ENCODE measurements at places on chromosomes 13 and 19.
A peak's percentile ranks its signal among the peaks of the same experiment; 100 is the strongest.

- DNase-seq: no peak
These were observed 8.6 kb downstream of the EPN1 start for GRCh38 chr19:55683449-55684261.

DNA sequence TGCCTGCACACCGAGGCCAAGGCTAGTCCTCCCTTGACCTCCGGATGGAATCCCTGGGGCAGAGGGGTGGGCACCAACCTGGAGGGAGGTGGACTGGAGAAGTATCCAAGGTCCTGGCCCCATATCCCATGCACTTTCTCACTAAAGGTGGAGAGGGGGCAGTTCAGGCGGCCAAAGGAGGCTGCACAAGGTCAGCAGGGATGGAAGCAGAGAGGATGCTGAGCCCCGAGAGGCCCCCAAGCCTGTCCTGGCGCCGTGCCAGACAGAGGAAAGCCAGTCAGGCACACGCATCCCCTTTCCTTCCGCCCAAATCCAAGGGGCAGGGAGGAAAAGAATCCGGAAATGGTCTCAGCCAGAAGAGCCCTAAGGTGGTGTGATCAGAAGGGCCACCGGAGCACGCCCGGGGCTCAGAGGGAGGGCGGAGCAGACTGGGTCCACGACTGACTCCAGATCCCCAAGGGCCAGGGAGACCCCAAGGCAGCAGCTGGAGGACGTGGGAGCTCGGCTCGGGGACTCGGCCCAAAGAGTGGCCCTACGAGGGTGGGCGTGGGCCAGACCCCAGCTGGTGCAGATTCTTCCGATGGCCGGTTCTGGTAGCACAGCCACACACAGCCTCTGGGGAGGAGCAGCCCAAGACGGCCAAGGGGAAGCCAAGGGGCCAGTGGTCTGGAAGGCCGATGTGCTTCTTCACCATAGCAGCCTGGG, 60.0 kb downstream of the MLLT1 start:
- no peak for DNase-seq

DNA sequence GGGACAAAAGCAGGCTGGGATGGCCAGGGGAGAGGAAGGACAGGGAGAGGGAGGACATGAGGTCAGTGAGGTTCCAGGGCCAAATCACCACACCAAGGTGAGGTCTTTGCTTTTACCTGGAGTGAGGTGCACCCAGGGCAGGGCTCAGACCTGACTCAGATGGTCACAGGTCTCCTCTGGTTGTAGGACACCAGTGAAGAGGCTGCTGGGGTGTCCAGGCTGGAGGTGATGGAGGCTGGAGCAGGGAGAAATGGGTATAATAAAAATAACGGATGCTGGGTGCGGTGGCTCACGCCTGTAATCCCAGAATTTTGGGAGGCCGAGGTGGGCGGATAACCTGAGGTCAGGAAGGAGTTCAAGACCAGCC, 6.9 kb downstream of the GRAMD1A start:
- DNase-seq: no peak

GRCh38 chr13:38947054-38947453, 43.6 kb downstream of the STOML3 start:
- DNase-seq: no peak

DNA sequence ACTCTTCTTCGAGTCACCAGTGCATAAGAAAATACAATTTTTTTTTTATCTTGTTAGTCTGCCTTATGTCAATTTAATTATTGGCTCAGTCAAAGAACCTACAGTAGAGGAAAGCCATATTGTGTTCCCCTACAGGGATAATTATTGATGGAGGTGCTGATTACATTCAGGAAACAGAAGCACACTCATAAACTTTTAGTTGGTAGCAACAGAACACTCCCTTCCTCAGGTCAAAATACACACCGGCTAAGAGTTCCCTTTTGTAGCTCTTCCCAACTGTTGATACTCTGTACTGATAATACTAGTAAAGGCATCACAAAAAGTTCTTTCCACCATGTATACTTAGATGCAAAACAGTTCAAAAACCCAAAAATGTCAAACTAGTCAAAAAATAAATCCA, 18.4 kb downstream of the FOXO1 start:
- no peak for DNase-seq

DNA sequence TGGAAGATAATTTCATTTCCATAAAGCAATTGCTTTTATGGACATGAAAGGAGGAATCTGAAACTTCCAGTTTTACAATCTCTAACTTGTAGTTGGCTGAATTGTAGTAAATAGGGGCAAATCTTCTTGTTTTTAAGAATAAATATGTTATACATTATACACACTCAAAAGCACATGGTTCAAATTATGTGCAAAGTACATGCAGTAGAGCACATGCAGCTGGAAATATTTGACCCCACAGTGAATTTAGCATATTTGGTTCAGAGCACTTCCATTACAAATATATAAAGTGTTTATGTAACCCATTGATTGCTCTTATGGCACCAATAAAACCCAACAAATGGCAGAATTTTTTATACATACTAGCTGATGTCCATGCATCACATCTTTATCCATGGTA, 180.5 kb downstream of the IRS2 start:
- no peak for DNase-seq

DNA sequence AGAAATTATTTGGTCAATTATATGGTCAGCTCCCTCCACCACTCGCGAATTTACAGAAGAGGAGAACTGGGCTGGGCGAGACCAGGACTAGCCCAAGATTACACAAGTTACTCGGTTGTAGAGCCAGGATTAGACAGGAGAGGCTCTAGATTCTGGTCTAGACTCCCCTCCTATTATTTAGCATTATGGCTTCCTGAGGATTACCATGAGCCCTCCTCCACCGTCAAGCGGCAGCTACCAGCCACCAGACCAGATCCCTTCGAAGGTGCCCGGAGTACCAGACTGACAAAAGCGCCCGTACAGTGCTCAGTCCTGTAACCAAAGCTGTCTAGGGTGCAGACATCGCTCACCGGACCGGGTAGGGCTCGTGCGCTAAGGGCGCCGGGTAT, 497 bp upstream of the MLNR start:
- DNase-seq: no peak

- DNase-seq: no peak
These were observed 115.3 kb downstream of the LRCH1 start for GRCh38 chr13:46668302-46668720.

- DNase-seq: peak; percentile 95
These were observed 8.5 kb upstream of the LILRB3 start for GRCh38 chr19:54231077-54231931.

DNA sequence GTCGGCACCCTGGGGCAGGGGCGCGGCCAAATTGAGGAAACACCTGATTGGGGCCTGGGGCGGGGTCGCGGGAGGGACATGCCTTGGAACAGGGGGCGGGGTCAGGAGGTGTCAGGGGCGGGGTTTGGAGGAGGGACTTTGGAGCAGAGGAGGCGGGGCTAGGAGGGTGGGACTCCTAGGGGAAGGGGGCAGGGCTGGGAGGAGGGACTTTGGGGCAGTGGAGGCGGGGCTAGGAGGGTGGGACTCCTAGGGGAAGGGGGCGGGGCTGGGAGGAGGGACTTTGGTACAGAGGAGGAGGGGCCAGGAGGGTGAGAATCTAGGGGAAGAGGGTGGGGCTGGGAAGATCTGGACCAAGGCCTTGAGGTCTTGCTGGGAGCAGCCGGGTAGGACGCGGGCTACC, 21.9 kb downstream of the GRIN2D start:
- DNase-seq: no peak

DNA sequence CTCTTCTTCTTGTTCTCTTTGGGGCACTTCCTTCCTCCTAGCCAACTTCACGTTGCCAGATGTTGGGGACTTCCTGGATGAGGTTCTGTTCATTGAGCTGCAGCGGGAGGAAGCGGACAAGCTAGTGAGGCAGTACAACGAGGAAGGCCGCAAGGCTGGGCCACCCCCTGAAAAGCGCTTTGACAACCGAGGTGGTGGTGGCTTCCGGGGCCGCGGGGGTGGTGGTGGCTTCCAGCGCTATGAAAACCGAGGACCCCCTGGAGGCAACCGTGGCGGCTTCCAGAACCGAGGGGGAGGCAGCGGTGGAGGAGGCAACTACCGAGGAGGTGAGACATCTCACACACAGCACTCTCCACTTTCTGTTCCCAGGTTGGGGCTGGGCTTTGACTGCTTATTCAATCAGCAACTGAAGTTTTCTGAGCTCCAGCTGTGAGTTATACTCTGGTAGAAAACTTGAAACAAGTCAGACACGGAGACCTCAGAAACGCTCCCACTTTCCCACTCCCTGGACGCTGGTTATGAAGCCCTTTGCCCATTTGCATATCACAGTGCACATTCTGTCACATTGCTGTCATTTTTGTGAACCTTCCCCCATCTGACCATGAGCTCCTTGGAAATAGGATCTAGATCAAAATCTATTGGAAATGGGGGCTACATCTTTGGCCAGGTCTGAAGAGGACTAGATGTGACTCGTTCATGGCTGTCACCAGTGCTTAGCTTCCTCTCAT, 7.2 kb upstream of the CCDC97 start:
- no peak for DNase-seq

DNA sequence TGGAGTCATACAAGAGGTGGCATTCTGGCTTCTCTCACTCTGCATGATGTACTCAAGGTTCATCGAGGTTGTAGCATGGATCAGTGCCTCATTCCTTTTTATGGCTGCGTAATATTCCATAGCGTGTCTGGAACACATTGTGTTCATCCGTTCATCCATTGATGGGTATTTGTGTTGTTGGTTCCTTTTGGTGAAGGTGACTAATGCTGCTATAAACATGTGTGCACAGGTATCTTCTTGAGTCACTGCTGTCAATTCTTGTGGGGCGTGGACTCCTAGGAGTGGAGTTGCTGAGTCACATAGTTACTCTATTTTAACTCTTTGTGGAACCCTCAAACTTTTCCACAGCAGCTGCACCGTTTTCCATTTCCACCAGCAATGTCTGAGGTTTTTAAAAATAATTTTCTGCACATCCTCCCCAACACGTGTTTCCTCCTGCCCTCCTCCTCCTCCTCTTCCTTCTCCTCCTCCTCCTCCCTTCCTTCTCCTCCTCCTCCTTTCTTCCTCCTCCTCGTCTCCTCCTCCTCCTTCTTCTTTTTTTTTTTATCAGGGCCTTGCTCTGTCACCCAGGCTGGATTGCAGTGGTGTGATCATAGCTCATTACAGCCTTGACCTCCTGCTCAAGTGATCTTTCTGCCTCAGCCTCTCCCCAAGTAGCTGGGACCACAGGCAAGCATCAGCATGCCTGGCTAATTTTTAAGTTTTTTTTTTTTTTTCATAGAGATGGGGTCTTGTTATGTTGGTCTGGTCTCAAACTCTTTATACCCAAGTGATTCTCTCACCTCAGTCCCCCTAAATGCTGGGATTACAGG, 2.0 kb upstream of the TMEM221 start:
- no peak for DNase-seq

GRCh38 chr13:113399755-113400149, 35.8 kb upstream of the GRTP1 start:
- DNase-seq: no peak

DNA sequence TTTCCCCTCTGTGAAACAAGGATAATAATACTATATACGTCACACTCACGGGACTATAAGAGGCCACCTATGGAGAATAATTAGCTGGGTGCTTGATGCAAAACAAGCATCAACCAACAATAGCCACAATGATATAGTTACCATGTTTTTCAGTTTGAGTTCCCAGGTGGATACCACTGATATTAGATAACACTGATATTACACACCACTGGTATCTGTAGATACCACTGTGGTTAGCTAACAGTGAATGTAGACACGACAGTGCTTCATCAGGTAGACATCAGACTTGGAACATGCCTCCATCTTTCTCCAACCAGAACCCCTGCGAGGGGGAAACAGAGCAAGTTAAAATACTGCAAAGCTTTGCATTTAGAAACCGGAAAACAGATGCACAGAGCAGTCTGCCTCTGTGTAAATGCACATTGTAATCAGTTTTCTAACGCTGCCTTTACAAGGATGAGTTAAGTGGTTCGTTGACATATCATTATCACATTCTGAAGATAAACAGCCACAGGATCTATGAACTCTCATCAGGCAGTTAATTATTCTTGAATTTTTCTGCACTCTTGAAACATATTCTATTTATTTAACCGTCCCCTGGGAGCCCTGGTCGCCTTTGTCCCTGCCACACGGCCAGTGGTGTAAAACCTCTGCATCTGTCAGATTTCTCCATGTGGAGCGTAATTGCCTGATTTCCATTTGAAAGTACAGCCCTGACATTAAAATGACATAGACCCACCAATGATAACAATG, 80.7 kb downstream of the RNASEH2B start:
- no peak for DNase-seq

- no peak for DNase-seq
These were observed 558.2 kb downstream of the SLITRK6 start for GRCh38 chr13:85241060-85241459.

GRCh38 chr19:31532034-31532433, 182.8 kb upstream of the TSHZ3 start:
- DNase-seq: peak; percentile 87

DNA sequence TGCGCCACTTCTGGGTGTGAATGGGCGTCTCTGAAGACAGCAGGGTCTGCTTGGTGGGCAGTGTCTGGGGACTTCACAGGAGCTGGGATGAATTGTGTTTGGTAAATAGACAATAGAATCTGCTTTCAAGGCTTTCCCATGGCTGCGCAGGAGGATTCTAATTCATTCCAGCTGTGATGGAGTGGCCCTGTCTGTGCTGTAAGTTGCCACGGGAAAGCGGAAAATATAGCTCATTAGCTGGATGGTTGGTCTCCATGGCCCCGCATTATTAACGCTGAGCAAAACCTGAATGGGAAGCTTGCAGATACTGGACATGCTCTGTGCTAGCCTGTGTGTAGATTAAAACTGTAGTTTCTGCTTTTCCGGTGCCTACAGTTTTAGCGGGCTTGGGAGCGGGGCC, 15.6 kb upstream of the C1QTNF9 start:
- no peak for DNase-seq

- no peak for DNase-seq
These were observed 1065.8 kb upstream of the MIR17HG start for GRCh38 chr13:90281709-90282108.

- no peak for DNase-seq
These were observed 5.5 kb downstream of the TPT1 start for GRCh38 chr13:45335397-45336024.

GRCh38 chr13:94784066-94784465, 71.7 kb upstream of the SOX21 start:
- DNase-seq: no peak

GRCh38 chr13:102141625-102142472, 260.0 kb downstream of the FGF14 start:
- no peak for DNase-seq

DNA sequence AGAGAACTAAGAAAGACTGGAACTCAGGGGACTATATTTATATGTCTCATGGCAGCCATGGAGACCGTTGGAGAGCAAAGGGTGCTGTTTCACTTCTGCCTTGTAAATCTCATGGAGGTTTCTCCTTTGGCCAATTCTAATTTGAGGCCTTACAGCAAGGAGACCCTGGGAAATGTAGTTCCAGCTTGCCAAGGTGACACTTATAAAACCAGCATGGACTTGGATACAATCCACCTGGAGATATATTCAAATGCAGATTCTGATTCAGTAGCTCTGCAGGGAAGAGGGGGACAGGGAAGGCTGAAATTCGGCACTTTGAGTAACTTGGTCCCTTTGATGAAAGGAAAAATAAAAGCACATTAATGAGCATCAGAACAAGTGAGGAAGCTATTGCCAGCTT, 90.0 kb downstream of the OXGR1 start:
- no peak for DNase-seq

GRCh38 chr13:45280751-45281634, 60.0 kb downstream of the TPT1 start:
- no peak for DNase-seq
